ENCODE measurements at places on chromosomes 16 and 17. TPM values are rescaled to one million over a fixed set of nuclear protein-coding genes. Genes with fewer than 3 reads are reported as not detected.

The SETD6 gene
- 83.3 TPM for total RNA-seq

The DPEP3 gene
- total RNA-seq, result not detected

The USP31 gene
- total RNA-seq, result 8.5 TPM

The RAC3 gene
- total RNA-seq, result 71.3 TPM

The HSD3B7 gene
- 28.9 TPM for total RNA-seq

The CRYBA1 gene
- not detected for total RNA-seq

The HOXB8 gene
- 51.0 TPM for total RNA-seq

The C17orf100 gene
- total RNA-seq, result 0.31 TPM

The IGF2BP1 gene
- total RNA-seq, result not detected

The E4F1 gene
- total RNA-seq, result 83.8 TPM

The TLCD3A gene
- total RNA-seq, result 21.7 TPM

The SOX8 gene
- 0.61 TPM for total RNA-seq

The MEOX1 gene
- not detected for total RNA-seq

The COX6A2 gene
- total RNA-seq, result not detected

The SNRNP25 gene
- total RNA-seq, result 64.8 TPM

The MAF gene
- not detected for total RNA-seq

The CA5A gene
- not detected for total RNA-seq

The TSPOAP1 gene
- total RNA-seq, result 0.86 TPM

The CNGB1 gene
- total RNA-seq, result not detected

The CALCOCO2 gene
- 8.1 TPM for total RNA-seq

The SULT1A2 gene
- 1.4 TPM for total RNA-seq

Measured in HT-29 (cell line).